ENCODE measurements at places on chromosomes 12 and 14.
A peak's percentile ranks its signal among the peaks of the same experiment; 100 is the strongest.

- DNase-seq = no peak
Measured at GRCh38 chr12:52759695-52760094, 17.4 kb downstream of the KRT76 start.

DNA sequence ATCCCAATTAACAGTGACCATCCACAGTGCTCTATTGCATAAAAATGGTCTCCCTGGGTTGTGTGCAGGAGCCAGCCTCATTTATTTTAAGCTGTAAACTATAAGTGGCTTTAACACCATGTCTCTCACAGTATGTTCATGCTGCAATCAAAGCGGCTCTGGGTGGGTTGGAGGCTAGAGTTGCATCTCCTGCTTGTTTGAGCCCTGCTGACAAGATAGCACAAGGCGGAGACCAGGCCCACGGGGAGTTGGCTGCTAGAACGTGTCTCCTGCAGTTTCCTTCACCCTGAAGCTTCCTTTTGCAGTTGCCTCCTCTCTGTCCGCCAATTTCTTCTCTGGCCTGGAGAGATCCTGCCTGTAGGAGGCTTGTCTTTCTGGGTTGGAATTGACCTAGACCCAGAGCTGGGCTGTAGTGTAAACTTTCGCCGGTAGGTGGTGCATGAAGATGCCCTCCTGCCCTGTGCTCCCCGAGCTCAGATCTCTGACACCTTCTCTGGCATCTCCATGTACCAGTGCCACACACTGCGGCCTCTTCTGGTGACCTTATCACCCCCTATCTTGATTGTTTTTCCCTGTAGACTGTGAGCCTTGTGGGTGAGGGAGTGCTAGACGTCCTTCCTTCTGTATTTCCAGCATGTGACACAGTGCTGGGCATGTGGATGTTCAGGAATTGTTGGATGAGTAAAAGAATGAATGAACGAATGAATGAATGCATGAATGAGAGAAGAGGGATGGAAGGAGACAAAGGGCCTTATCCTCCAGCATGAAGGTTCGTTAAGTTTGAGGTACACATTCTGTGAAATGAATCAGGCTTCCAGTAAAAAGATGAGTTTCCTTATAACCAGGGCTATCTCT lies 10.4 kb downstream of the OTUB2 start:
- DNase-seq = peak; percentile 69

GRCh38 chr14:97697772-97698171 lies 900.6 kb downstream of the VRK1 start:
- peak; percentile 9 for DNase-seq

GRCh38 chr12:53207042-53207441 lies at the start of gene ITGB7:
Gene ITGB7 (minus strand): TSS chr12:53207251. CDS start chr12:53200443, 6,808 bp downstream.
- peak; percentile 54 for DNase-seq

DNA sequence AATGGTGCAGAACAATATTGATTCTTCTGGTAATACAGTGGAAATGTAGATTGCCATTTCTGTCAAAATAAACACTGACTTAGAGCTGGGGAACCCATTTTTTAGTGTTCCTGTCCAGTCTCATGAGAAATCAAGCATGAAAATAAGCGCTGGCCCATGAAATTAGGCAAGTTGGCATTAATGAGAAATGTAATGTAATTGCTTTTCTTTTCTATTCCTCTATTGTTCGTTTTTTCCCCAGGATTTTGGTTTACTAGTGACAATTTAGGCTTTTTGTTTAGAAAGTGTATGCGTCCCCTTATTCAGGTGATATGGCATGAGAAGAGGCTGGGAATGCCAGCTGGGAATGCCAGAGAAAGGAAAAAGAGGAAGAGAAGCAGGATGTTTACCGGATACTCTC lies 64.4 kb upstream of the KICS2 start:
- DNase-seq = no peak

GRCh38 chr12:95724767-95725166 lies 65.8 kb downstream of the NTN4 start:
- DNase-seq = no peak

DNA sequence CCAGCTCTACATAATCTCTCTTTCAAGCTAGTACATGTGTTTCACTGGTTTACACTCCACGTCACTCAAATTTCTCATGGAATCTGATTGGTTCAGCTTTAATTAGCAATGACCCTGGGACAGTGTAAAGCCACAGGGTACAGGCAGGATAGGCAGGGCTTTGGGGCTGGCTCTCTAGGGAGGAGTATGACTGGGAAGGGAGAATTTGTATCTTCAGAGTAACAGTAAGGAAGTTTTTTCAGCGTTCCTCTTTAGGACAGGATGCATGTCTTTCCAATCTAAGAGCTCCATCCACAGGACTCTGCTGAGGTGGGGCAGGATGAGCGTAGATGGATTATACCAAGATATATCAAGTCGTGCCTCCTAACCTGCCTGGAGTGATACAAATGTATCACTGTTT lies 112.0 kb upstream of the CLEC14A start:
- no peak for DNase-seq

GRCh38 chr14:104513641-104514046 lies 65.9 kb upstream of the C14orf180 start:
- DNase-seq = no peak
